ENCODE measurements at places on chromosomes 1 and 21.

DNA sequence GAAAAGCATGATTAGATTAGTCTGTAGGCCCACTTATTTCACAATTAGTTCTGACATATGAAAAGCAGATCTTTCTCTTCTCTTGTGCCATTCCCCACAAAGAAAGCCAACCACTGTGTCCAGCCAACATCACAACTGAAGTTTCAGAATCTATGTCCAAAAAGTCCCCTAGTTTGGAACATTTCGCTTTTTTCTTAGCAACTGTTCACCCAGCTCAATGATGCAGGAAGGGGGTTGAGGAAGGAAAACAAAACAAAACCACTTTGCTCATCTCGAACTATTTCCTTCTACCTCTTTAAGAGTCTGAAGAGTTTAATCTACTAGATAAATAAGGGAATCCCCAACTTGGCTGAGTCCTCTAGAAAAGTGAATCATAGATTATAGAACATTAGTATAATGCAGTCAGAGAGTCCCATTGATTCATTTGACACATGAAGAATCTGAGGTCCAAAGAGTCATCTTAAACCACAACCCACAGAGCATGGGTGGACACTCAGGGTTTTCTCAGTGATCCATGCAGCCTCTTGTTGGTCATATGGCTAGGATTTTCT is 159.3 kb upstream of the SGIP1 start:
- DNase-seq = no peak

DNA sequence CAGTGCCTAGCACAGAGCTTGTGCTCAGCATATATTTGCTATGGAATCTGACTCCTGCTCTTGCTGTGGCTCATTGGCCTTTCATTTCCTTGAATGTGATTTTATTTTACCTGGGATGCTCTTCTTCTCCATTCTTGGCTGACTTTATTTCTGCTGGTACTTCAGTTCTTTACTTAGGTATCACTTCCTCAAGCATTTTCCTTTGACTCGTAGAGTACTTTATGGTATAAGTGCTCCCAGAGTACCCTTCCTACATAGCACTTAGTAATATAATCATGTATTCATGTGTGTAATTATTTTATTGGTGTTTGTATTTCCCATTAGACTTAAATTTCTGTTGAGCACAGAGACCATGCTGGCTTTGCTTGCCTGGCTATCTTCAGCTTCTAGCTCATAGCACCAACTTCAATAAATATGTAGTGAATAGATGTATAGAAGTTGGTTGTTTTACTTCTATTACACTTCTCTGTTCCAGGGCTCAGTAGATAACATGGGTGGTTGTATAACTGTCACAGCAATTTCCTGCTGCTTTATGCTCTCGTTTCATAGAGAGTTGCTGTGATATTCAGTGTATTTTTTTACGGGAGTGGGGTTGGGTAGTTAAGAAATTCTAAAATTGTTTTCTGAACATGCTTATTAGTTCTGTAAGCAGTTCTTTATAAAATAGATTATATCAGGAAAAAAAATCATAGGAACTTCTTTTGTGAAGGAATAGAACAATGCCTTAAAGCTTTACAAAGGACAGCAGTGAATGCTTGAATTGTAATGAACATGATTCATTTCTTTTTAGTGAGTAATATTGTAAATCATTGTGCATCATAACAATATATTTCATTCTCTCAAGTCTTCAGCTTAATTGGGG is 112.2 kb downstream of the NEK7 start:
- no peak for DNase-seq

GRCh38 chr1:197284966-197285365 is 16.9 kb downstream of the CRB1 start:
- no peak for DNase-seq

GRCh38 chr1:198641966-198642668 is 3.3 kb downstream of the PTPRC start:
- DNase-seq = no peak

- DNase-seq = no peak
Measured at GRCh38 chr1:209191262-209191634, 392.3 kb upstream of the CAMK1G start.

- DNase-seq = no peak
Measured at GRCh38 chr1:36137776-36138175, 11.5 kb downstream of the TRAPPC3 start.

DNA sequence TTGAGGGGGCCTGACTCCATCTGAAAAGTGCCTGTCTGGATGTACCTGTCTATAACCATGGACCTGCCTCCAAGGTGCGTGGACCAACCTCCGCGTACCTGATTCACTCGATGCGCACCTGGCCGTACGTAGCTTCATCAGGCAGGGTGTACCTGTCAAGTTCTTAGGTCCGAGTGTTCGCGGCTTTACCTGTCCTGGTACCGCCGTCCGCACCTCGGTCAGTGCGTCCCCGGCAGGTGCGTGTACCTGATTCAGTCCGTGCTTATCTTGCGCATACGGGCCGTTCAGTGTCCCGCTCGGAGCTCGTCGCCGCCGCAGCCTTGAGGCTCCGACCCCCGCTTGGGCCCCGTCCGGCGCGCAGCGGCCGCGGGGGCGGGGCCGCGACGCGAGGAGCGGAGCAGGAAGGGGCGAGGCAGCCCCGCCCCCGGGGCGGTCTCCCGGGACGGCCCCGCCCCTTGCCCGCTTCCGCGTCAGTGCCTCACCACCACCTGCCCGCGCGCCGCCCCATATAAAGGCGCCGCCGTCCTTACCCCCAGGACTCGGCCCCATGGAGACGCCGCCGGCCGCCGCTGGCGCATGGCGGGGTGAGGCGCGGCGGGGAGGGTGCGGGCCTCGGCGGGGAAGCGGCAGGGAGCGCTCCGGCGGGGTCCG is at the start of gene ZC3H12A:
TSS of gene ZC3H12A (plus strand) at position 535 of the 651 bp plus-strand sequence. CDS start 917 bp downstream, outside the sequence.
- peak; percentile 97 for DNase-seq

GRCh38 chr1:182095946-182096345 is 34.4 kb upstream of the ZNF648 start:
- no peak for DNase-seq

- no peak for DNase-seq
Measured at GRCh38 chr1:226974544-226975258, 34.6 kb downstream of the COQ8A start.

- no peak for DNase-seq
Measured at GRCh38 chr1:185998391-185998790, 264.2 kb downstream of the HMCN1 start.

- DNase-seq = peak; percentile 66
Measured at GRCh38 chr1:47438165-47439016, 547 bp downstream of the FOXD2 start.

DNA sequence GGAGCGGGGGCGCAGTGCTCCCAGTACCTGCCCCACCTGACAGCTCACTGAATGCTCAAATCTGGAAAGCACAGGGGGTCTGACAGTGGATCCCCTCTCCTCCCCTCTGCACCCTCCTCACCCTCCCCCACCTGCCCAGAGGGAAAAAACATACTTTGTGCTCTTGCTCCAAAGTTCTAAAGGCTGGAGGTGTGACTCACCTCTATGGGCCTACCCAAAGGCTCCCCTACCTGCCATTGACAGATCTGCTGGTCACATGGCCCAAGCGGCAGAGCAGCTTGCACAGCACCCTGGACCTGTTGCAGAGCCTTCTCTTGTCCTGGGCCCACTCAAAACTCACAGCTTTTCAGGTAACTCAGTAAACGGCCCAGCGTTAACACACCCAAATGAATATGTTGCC is 55.7 kb downstream of the ADSS2 start:
- DNase-seq = no peak

DNA sequence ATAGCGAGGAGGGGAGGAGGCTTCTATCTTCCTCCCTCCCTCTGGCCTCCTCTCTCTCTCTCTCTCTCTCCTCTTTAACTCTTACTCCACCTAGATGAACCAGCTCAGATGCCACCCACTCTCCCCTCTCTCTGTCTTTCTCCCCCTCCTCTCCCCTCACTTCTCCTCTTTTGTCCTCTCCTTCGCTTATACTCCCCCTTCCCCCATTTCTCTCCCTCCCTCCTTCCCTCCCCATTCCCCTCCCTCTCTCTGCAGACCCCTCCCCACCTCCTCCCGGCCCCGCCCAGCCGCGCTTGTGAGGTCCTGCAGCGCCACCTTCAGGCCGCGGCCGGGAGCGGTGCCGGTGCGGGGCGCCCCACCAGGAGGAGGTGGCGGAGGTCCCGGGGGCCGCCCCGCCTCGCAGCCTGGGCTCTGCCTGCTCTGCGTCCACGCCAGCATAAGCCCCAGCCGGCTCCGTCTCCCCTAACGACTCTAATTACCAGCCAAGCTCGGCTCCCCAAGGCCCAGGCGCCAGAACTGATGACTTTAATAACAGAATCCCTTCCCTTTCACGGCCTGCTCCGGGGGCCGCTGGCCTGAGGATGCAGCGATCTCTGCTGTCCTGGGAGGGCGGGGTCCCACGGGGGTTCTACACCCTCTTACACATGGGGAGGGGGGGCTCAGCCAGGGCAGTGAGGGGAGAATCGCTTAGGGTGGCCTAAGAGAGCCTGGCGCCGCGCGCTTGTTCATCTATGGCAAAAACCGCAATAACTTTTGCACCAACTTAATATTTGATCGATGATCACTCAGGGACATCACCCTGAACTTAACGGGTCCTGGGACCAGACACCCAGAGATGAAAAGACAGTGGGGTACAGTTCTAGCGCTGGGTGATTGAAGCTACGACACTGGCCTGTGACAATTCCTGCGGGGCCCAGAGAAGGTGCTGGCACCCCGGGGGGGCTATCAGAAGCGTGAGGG is 637.3 kb downstream of the MATN1 start:
- DNase-seq = peak; percentile 37

- no peak for DNase-seq
Measured at GRCh38 chr1:10614377-10615225, 139.9 kb downstream of the PEX14 start.

GRCh38 chr1:60894130-60894529 is 188.2 kb upstream of the NFIA start:
- no peak for DNase-seq

DNA sequence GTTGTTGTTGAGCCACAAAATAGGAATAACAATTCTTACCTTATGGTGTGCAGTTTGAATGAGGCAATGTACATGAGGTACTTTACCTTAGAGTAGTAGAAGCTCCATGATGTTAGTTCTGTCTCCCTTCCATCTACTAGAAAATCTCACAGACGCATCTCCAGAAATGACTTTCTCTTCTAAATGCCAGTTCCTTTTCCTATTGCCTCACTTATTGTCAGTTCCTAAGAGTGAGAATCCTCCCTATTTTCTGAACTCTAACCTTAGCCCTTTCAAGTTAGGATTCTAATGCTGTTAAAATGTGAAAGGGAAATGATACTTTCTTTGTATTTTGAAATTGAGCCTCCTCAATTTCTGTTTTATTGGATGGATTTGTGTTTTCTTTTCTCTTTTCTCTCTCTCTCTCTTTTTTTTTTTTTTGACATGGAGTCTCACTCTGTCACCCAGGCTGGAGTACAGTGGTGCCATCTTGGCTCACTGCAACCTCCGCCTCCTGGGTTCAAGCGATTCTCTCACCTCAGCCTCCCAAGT is 18.6 kb upstream of the MAPKAPK2 start:
- no peak for DNase-seq

- DNase-seq = no peak
Measured at GRCh38 chr1:54818461-54819194, 17.5 kb upstream of the TTC22 start.

GRCh38 chr1:64864018-64864940 is 102.1 kb downstream of the JAK1 start:
- peak; percentile 87 for DNase-seq

DNA sequence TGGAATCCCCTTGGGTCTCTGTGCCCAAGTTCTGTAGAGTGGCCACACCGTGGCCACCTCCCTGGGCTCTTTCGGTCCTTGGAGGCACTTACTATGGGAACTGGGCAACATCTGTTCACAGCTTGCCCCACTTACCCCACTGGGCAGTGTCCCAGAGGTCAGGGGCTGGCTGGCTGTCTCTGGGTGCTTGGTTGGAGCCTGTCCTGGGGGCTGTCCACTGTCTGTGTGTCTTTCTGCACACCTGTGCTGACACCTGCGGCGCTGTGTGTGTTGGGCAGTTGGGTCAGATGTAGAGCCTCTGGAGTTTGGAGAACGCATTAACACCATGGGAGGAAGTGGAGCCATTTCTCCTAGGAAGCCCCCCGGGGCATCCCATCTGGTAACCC is 1.3 kb upstream of the TMEM54 start:
- no peak for DNase-seq

DNA sequence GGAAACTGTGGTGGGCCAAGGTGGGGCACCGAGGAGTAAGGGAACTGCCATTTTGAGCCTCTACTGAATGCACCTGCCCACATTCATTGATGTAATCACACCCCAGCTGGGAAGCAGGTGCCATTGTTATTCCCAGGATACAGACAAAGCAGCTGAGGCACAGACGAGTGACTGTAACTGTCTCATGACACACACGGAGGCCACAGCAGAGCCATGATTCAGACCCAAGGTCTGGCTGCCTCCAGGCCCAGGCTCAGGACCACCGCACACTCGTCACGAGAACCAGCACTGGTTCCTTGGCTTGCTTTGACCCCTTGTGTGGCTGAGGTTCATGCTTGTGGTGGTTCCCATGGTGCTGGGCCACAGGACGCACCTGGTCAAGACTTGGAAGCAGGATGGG is 45.6 kb upstream of the CLIC4 start:
- DNase-seq = no peak

- no peak for DNase-seq
Measured at GRCh38 chr1:169427081-169427641, at the start of gene CCDC181. TSS of gene CCDC181 (minus strand) at chr1:169427474. CDS start at chr1:169424927, 2,547 bp downstream.

GRCh38 chr1:52122384-52122783 is 19.5 kb upstream of the ZFYVE9 start:
- no peak for DNase-seq

DNA sequence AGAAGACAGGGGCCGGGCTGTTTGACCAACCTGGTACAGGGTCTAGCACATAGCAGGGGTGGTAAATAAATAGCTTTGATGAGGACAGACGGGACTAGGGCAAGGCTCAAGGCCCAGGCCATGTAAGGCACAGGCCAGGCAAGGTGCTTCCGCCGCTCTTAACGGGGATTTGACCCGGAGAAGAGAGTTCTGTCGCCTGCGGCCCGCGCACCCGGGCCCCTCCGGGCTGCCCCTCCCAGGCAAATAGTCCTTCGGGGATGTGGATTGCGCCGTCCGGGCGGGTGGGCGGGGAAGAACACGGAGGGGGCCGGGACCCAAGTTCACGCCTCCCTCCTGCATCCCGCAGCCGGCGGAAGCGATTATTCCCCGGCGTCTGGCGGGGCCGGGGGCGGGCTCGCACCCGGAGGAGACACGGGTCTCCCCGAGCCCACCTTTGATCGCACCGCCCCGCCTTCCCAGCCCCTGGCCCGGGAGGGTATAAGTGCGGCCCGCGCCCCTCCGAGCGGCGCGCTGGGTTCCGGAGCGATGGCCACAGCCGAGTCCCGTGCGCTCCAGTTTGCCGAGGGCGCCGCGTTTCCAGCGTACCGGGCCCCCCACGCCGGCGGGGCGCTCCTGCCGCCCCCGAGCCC is at the start of gene MIXL1:
TSS of gene MIXL1 (plus strand) at position 508 of the 629 bp plus-strand sequence. CDS start at position 526, 18 bp downstream.
- no peak for DNase-seq

DNA sequence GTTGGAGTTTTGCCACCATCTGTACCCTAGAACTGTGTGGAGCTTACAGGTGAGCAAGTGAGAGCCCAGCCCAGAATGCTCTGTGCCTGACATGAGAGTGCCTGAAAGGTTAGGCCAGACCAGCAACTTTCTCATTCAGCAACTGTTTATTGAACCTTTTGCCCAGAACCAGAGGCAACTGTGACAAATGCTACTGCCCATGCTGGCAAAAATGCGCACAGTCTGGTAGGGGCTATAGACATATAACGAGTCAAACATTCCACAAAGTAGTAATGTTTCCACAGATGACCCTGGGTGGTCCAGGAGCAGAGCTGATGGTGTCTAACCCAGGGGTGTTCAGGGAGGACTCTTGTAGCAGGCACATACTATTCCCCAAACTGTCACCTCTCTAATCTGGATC is 56.0 kb upstream of the GCLM start:
- DNase-seq = no peak
